ENCODE measurements at places on chromosomes 11 and 22.
A peak's percentile ranks its signal among the peaks of the same experiment; 100 is the strongest.

DNA sequence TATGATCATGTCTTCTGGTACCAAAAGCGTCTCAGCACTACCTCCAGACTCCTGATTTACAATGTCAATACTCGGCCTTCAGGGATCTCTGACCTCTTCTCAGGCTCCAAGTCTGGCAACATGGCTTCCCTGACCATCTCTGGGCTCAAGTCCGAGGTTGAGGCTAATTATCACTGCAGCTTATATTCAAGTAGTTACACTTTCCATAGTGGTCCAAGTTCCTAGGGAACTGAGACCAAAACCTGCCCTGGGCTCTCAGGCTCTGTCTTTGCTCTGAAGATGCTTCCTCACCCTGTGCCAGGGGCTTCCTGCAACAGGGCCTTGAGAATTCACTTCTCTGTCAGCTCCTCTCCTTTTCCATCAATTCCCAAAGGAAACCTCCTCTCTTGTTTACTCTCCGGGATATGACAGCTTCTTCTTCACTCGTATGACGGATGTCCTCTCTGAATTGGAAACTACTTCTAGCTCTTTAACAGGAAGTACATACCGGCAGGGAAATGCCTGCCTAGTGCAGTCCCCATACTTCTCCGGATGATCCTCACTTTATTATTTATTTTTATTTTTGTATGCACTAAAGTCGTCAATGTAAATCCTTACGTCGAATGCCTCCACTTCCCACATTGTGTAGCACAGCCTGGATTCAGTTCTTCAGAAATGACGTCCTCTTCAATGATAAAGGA lies 29.6 kb upstream of the PRAME start:
- no peak for DNase-seq

DNA sequence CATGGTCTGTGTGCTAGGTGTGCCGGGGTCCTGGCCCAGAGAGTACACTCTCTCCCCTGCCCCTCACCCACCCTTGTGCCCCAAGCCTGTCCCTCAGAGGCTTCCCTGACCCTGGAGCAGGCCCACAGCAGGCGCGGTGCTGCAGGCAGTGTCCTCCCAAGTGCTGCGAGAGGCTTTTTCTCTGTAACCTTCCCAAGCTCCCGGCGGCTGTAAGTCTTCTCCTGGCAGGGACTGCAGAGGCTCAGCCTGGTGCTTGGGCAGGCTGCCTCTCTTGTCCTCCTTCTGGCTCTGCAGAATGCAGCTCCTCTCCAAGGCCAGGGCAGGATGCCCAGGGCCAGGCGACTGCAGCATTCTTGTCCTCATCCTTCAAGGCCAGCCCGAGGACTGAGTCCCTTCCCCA lies 15.9 kb downstream of the RFPL1 start:
- DNase-seq = peak; percentile 4

- no peak for DNase-seq
Observed at GRCh38 chr11:96172604-96173003, 170.4 kb downstream of the MAML2 start.

- no peak for DNase-seq
Observed at GRCh38 chr11:15055620-15056356, 17.6 kb upstream of the CALCB start.

DNA sequence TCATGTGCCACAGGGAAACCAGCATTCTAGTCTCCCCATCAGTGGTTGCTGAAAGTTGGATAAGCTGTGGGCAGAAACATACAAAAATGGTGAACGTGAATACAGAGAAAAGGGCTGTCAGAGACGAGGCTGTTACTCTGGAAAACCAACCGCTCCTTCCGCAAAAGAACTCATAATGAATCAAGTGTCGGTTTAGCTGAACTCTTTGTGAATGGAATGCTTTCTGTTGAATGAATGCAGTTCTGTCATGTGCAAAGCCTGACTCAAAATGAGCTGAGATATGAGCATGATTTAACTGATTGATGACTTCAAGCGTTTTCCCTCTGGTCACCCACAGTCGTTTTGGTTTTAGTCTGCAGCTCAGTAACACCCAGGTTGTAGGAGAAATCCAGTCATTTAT lies 298.3 kb downstream of the ETS1 start:
- DNase-seq = no peak

- no peak for DNase-seq
Observed at GRCh38 chr11:77213029-77213579, 85.1 kb downstream of the MYO7A start.

DNA sequence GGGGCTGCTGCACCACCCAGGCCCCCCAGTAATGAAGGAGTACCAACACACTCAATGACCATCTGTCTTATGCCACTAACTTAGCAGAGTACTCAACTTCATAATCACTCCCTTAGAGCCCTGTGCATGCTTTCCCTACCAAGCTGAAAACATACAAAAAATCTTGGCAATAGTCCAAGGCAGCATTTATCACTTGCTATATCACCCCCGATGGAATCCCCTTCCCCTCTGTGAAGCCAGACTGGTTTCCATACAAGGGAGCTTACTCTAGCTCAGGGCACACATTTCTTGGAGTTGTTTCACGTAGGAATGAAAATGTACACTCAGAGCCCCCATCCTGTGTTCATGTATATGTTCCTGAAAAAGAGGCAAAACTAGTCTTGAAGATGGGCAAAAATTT lies 301.3 kb upstream of the TENM4 start:
- DNase-seq = no peak

GRCh38 chr11:121657146-121657545 lies 204.4 kb upstream of the SORL1-AS1 start:
- no peak for DNase-seq

DNA sequence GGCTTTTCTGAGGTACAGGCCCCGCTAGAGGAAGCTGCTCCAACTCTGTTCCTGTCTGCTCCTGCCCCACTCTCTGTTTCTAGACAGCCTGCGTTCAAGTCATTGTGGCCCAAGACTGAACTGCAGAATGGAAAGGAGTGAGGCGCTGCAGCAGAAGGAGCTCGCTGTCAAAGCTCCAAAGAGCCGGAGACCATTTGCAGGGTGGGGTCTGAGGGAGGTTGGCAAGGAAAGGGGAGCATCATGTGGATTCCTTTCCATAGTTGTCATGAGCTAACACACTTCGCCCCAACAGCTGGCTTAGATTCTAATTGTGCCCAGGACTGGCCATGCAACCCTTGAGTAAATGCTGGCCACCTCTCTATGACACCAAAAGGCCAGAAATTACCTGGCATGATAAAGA lies 18.8 kb downstream of the APOL4 start:
- DNase-seq = no peak

DNA sequence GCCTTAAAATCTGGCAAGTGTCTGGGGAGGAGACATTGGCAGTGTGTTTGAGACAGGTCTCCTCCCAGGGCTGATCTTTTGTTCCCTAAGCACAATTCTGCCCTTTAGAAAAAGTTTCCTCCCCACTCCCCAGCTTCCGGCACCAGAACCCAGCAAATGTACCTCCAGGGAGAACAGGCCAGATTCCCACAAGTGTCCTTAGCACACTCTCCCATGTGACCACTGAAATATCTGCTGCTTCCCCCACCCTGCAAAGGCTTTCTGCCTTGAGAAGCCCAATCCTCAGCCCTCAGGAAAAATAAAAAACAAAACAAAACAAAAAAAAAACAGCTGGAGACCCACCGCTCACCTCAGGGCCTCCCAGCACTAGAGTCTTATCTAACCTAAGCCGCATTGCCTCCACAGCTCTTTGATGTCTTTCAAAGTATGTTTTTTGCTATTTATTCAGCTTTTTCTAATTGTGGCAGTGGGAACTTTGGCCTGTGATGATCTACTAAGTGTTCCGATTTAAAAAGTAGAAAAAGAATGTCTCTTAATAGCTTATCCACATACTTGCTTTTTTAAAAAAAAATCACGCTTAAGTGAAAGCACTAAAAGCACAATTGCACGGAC lies 29.0 kb upstream of the FBLN1 start:
- no peak for DNase-seq

DNA sequence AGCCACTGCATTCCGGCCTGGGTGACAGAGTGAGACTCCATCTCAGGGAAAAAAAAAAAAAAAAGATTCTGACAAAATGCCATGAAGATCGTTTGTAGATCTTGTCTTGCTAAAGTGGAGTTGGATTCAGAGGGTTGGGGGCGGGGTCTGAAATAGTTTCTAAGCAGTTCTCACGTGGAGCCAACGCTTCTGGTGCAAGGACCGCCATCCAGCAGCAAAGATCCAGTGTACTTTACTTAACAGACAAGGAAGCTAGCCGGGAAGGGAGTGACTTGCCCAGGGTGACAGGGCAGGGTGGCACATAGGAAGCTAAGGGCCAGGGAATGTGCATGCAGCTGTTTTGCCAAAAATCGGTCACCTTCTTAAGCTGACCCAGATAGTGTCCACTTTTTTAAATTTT lies 27.4 kb downstream of the APOL1 start:
- no peak for DNase-seq

DNA sequence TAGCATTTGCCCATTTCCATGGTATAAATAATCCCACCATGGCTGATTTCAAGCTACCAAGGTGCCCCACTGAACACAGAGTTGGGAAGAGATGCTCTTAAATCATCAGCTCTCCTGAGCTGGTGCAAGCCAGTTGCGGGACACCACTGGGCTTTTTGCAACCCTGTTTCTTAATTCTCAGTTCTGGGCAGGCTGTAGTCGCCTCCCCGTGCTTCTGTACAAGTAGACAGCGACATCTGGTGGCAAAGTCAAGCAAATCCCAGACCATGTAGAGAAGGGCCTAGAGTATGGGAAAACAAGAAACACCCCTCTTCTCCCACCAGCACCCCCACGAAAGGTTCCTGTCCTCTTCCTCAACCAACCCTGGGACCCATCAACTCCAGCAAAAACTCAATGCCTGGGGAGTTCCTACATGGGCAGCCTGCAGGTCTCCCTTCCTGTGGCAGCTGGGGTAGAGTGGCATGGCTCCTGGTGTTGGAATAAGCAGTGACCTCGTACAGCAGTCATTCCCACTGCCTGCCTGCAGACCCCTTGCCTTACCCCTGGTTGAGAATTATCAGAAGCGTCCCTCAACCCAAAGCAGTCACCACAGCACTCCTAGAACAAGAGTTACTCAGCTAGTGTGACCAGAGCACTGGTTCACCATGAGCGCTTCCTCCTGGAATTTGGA lies 68.4 kb downstream of the IGLL5 start:
- DNase-seq = no peak

Measured in hypothalamus (tissue), 51 donors.